Activated naive CD8-positive, alpha-beta T cell treated with anti-CD3 and anti-CD28 coated beads, Interleukin-2, amount 50 U/mL, for 16 hours (primary cell): ENCODE measurements at places on chromosomes 2 and 18.

- no peak for DNase-seq
These were observed 24.5 kb upstream of the PELI1 start for GRCh38 chr2:64168756-64169155.

- no peak for DNase-seq
These were observed 36.7 kb downstream of the CCDC138 start for GRCh38 chr2:108823286-108823685.

DNA sequence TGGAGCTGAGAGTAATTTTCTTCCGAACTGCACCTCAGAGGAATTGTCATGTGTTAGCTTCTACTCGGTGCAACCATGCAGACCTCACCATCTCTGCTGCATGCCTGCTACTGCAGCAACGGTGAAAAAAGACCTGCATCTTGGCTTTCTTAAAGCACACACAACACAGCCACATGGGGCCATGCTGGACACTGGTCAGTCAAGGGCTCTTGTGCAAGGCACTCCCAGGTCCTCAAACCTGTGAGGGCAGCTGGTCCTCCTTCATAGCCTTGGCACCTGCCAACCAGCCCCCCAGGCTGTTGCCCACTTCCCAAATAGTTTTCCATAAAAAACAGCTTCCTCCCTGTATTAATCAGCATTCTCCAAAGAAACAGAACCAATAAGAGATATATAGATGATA, 113.5 kb upstream of the TEX51 start:
- DNase-seq, result no peak

GRCh38 chr2:119222213-119222612, 1.4 kb upstream of the STEAP3 start:
- DNase-seq, result no peak

DNA sequence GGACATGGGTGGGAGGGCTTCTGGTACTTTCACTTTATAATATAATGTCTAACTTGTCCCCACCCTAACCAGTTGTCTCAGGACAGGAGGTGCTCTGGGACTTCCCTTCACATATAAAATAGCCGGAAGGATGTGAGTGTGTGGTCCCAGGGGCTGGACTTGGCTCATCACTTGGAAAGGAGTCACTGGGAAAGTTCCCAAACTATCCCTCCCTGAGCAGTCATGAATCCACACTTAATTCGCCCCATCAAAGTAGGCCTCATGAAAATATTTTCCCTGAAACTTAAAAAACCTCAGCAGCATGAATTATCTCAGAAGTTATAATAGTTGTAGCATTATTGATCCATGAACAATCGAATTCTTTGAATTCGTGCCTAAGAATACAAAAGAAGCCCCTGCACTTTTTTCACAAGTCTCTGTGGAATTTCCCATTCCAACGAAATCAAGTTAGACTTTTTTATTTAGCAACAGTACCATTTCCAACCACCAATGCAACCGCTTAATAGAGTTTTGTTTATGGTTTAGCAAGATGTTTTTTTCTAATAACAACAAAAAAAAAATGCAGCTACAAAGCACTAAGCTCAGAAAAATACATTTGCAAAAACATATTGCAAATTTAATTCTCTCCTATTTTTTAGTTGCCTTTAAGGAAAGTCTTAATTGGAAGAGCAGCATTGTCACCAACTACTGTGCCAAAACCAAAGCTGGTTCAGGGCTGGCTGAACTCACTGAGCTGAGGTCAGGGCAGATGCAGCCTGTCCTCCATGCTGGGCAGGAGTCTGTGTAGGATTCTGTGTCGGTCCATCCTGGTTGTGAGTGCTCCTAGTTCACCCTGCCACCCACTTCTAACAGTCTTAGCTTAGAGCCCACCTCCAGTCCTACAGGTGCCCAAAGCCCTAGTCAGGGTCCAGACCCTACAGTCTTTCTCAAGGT, 68.8 kb upstream of the SPTBN1 start:
- no peak for DNase-seq

- no peak for DNase-seq
These were observed 77.8 kb upstream of the STPG4 start for GRCh38 chr2:47232738-47233415.

GRCh38 chr18:27688581-27688980, 488.3 kb downstream of the CDH2 start:
- DNase-seq, result no peak

DNA sequence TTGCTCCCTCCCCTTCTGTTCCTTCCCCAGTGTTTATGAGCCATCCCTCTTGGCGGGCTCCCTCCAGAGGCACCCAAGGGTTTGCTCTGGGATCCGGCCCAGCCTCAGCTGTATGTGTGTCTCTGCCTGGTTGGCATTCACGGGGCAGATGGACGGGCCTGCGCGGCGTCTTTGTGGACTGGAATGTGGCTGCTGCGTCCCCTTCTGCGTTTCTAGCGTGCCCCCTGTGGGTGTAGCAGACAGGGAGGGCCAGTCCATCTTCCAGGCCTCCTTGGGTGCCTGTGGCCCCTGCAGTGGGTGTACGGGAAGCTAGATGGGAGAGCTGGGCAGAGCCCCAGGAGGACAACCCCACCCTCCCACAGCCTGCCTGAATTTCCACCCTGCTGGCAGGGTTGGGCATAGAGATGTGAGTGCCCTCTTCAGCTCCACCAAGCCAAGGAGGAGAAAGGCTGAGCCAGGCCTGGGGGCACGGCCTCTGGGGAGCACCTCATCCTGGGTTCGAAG, 15.7 kb downstream of the GPC1 start:
- DNase-seq, result no peak

- no peak for DNase-seq
These were observed 73.2 kb downstream of the WDSUB1 start for GRCh38 chr2:159213296-159213695.

DNA sequence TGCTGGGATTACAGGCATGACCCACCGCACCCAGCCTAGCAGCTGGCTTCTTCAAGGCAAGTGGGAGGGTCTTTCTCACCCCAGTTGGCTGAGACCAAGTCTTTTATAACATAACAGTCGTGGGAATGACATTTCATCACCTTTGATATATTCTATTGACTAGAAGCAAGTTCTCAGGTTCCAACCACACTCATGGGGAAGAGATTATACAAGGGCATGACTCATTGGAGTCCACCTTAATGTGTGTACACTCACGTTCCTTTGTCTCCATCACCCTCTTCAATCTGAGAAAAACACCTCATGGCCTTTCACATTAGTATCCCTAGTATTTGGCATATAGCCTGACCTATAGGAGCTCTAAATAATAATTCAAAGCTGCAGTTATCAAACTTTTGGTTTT, 2.8 kb upstream of the BBS5 start:
- no peak for DNase-seq

GRCh38 chr2:25021791-25022362, 20.0 kb upstream of the EFR3B start:
- DNase-seq, result no peak

DNA sequence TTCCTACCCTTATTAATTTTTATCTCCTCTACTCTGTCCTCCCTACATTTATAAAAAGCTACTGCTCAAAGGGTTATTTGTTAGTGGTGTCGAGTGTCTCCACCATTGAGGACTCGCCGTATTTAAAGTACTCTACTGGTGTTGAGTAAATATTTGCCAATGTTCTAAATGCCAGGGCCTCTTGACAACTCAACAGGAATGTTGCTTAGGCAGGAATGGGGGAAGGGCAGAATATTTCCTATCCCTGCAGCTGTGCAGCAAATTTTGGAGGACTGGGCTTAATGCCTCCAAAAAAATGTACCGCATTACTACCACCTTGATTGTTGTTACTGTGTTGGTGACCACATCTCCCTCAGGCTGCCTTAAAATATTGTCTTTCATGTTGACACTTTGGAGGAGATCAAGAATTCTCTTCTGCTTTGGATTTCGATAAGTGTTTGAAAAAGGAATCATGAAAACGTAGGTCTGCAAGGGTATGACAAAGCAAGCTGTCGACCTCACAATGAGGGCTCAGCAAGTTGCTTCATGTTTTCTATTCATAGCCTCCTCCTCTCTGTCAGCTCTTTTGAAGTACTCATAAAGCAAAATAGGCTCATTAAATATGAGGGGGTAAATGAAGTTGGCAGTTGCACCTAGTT, 84.3 kb downstream of the EFEMP1 start:
- DNase-seq, result no peak

DNA sequence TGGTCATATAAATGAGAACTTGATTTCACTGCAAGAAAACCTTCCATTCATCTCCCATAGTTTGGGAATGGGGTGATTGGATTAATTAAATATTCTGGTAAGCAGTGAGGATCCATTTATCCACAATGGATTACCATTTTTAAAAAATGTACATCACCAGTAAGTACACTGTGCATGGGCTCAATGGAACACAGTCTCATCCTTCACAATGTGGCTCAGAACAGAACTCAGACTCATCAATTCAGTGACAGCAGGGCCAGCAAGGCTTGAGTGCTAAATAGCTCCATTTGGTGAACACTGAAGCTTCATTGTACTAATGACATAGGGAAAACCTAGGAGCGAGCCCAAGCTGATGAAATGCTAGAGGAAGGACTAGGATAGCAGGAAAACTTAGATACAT, 223.8 kb downstream of the CMPK2 start:
- no peak for DNase-seq

DNA sequence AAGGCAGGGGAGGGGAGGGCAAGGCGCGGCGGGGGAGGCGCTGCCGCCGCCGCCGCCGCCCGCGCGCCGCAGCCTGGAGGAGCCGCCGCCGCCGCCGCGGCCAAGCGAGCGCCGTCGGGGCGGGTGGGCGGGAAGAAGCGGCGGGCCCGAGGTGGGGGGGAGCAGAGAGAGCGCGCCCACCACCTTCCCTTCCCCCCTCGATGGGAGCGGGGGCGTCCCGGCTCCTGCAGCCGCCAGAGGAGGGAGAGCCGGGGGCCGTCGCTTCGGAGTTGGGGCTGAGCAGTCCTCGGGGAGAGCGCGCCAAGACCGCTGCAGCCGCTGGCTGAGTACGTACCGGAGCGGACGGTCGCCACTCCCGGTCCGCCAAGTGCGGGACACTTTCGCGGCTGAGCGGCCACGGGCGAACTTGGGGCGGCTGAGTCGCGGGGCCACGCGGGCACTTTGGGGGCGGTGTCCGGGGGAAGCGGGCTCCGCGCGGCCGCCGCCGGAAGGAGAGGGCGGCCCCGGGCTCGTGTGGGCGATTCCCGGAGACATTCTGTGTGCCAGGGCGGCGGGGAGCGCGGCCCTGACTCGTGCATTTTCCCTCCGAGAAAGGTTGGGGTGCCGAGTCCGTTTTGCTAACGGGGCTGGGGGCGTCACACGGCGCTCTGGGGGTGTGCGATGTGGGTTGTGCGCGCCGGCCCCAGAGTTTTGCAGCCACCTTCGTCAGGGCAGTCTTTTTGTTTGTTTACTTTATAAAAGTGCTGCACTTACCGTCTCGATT, at the start of gene NAB1:
Gene NAB1, plus strand, starts transcription at position 49 of the 763 bp plus-strand sequence. CDS start 10,094 bp downstream, outside the sequence.
- peak; percentile 18 for DNase-seq

DNA sequence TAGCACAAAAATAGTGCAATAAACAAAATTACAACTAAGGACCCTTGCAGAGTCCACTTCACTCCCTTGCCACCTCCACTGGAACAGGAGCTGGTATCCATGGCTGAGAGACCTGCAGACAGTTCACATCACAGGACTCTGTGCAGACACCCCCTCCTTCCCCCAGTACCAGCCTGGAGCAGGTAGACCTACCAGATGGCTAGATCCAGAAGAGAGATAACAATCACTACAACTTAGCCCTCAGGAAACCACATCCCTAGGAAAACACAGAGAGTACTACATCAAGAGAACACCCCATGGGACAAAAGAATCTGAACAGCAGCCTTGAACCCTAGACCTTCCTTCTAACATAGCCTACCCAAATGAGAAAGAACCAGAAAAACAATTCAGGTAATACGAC, 49.8 kb downstream of the FBXO15 start:
- no peak for DNase-seq

DNA sequence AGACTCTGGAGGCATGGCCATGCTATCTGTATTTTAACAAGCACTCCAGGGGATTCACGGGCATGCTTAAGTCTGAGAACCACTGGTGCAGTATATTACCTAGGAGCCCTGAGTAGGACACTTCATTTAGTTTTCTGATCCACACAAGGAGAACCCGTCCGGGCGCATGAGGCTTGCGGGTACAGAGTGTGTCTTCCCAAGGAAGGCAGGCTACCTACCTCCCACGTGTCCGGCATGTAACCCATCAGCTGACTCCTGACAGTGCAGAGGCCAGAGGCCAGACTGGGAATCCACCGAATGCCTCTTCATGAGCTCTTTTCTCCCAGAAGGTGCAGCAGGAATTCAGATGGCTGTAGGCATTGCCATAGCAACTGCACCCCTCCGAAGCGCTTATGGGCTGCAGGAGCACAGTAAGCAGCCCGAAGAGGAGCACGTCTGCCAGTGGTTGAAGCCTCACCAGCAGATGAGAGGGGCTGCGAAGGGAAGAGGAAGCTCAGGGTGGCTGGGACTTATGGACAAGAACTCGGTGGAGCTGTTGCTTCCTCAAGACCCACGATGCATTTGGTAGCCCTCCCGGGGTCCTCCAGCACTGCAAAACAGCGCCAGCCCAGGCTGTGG, 33.8 kb upstream of the DNMT3A start:
- no peak for DNase-seq

DNA sequence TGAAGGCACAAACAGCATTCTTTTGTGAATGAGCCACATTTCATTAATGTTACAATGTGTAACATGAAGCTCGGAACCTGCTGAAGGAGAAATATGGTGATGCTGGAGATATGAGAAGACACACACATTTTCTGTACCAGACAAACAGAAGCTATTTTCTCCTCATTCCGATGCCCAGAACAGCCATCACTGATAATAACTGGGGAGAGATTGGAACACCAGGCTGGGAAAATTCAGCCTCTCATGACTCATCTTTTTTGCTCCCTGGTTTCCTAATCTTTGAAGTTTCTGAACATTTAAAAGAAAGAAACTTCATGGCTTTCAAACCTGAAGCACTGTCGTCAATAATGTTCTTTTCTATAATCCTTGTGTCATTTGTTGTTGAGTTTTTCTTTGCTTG, 110.9 kb downstream of the LYPD6 start:
- DNase-seq, result no peak

- no peak for DNase-seq
These were observed 103.9 kb downstream of the VIT start for GRCh38 chr2:36800381-36800780.

DNA sequence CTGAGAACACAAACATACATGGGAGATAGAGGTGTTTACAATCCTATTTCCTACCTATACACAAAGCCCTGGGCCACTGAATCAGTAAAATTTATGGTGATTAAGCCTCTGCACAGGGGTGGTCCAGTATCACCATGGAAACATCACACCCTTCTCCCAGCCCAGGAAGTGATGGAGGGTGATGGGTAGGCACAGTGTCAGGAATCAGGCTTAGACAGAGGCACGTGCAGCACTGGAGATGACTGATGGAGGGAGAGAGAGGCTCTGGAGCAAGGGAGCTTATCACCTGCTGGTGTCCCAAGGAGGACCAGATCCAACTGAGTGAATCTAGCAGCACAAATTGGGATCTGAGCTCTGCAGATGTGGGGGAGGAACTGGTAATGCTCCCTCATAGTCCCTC, 117.2 kb downstream of the RPIA start:
- no peak for DNase-seq

GRCh38 chr2:181398000-181398399, 59.2 kb upstream of the ITGA4 start:
- no peak for DNase-seq
